MV-4-11 (cell line): ENCODE measurements at places on chromosomes 12 and 14.

DNA sequence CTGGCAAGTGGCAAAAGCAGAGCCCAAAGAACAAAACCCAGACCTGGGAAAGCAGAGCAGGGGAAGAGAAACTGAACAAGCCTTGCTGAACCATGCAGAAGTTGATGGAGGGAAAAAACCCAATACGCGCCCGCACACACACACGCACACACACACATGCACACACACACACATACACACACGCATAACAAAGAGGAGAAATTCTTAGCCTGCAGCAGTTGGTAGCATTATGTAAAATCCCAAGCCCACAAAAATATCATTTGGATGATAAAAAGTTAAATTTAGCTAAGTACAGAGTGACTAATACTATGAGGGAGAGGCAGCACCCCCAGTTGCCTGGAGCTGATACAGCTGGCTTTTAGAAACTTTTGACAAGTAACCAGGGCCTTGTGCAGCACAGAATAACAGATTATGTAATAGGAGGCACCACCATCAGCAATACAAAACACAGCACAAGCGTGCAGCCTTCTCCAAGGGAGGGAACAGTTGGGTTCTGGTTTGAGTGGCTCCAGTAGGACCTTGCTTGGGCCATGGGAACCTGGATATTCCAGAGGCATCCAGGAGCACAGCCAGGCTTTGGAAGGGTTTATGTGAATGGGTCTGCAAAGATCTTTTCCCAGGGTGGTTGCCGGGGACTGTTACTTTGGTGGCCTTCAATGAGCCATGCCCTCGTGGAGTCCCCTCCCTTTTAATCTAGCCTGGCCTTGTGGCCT is 35.3 kb downstream of the PITPNM2 start:
- peak; percentile 85 for DNase-seq

DNA sequence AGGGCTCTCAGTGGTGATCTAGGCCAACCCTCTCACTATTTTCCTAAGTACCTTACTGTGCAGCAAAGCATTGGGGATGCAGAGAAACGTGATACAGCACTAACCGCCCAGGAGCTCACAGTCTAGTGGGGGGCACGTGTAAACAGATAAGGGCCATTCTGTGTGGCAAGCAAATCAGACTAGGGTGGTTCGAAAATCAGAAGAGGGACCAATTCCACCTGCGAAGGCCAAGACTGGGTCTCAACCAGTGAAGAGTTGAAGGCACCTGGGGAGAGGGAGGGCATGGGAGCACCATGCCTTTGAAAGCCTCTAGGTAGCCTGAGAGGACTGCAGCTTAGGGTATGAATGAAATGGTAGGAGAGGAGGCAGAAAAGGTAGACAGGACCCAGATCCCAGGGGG is 2.2 kb downstream of the PITPNM2 start:
- no peak for DNase-seq

- no peak for DNase-seq
These were observed 68.7 kb downstream of the SLC35F4 start for GRCh38 chr14:57797160-57797559.

GRCh38 chr12:48067250-48067938 is 38.5 kb downstream of the SENP1 start:
- no peak for DNase-seq

GRCh38 chr12:127459687-127460086 is 807.3 kb upstream of the TMEM132C start:
- no peak for DNase-seq

- DNase-seq, result peak; percentile 98
These were observed 4.2 kb downstream of the PLEKHG3 start for GRCh38 chr14:64708148-64709004.

GRCh38 chr12:105212438-105212837 is 23.5 kb downstream of the APPL2 start:
- DNase-seq, result no peak

DNA sequence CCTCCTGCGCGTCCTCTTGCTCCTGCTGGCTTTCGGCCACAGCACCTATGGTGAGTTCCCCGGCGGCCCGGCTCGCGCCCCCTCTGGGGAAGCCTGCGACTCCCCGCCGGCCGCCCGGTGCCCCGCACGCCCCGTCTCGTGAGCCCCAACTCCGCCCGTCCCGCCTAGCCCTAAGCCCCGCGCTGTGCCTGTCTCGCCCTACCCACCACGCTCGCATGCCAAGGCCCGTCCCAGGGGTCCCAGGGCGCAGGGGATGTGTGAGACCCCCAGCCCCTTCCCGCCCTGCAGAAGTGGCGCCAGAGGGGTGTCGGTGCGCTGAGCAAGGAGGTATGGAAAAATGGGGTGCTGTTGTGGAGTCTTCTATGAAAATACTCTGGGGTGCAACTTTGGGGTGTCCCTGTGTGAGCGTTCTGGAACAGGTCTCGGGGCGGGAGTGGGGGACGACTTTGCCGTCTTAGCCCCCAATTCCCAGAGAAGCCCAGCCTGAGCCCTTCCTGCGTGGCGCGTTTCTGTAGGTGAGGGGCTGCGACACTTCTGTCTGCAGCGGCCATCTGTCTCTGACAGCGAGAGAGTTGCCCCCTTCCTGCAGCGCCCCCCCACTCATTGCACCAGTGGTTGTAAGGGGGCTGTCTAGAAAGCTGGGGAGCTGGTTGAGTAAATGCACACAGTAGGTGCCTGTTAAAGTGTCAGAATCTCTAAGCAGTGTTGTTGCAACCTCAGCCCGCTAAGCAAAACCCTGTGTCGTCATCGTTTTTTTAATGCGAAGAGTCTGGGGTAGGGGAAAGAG is 587 bp downstream of the DLK1 start:
- no peak for DNase-seq

DNA sequence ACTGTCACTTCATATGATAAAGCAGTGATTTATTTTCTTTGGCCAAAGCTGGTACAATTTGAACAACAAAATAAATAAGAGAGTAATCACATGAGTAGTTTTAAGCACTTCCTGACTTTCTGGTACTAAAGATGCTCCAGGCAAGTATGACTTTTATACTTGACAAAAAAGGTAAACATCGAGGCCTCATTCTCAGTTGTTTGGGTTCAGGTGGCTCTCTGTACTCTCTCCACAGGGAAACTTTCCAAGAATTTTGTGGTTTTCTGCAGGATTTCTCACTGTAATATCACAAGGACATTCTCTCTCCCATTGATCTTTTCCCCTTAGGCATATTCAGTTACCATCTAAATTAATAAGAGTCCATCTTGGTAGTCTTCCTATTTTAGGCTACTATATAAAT is 26.6 kb upstream of the KCNC2 start:
- no peak for DNase-seq

GRCh38 chr12:82329508-82329907 is 28.7 kb downstream of the CCDC59 start:
- DNase-seq, result no peak

DNA sequence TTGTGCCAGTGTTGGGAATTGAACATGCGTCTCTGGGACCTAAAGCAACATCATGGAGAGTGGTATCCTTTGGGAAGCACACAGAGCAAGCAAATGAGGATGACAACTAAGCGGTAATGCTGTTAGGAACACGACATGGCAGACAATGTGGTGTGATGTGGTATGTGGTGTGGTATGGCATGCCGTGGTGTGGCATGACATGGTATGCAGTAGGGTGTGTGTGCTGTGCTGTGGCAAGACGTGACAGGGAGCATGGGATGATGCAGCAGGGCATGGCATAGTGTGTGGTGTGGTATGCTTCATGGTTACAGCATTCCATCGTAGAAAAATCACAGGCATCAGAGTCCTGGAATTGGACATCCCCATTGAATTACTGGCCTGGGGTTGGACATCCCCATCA is 108.7 kb downstream of the RTN1 start:
- DNase-seq, result no peak

GRCh38 chr14:57461777-57462320 is 31.8 kb downstream of the CCDC198 start:
- no peak for DNase-seq

DNA sequence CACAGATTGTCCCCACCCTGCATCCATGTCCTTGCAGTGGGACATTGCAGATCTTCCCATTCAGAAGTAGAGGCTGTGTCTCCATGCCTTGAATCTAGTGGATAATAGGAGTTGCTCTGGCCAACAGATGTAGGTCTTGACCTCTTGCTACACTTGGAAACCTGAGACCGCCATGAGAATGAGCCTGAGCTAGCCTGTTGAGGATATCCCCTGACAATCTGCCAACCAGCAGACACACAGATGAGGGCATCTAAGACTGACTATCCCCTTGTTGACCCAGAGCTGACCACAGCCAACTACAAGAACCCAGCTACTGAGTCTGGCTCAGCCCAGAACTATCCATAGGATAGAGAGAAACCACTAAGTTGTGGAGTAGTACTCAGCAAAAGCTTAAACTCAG is 161.1 kb upstream of the NOS1 start:
- DNase-seq, result no peak

DNA sequence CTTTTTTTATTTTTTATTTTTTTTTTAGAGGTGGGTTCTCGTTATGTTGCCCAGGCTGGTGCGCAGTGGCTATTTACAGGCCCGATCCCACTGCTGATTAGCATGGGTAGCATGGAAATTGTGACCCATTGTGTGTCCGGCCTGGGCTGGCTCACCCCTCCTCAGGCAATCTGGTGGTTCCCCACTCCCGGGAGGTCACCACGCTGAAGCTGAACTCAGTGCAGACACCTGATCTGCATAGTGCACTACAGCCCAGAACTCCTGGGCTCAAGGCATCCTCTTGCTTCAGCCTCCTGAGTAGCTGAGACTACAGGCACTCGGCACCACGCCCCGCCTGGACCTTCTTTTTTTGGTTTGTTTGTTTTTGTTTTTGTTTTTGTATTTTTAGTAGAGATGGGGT is 5.5 kb upstream of the CD4 start:
- DNase-seq, result no peak

DNA sequence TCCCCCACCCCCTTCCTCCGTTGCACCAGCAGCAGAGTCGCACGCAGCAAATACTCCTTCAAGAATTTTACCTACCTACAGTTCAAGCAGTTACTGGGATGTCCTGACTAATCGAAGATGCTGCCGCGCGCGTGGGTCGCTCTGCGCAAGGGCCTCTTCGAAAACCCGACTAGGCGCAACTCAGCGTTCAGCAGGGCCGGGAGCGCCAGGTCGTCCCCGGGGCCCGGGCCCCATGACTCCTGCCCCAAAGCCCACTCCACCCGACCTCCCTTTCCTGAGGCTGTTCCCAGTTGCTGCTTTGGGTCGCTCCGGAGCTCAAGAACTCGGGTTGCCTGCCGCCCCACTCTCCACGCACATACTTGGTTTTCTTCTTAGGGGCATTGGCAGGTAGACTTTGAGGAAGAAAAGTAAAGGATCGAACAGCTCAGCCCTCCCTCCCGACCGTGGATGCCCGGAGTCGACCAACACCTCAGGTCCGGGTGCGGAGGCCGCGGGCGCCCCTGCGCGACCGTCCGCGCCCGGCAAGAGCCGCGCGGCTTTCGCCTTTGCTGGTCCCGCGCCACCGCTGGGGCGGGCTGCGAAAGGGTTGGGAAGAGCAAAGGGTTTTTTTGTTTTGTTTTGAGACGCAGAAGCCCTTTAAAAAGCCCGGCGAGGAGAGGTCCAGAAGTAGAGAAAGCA is 1.9 kb downstream of the BMP4 start:
- no peak for DNase-seq

DNA sequence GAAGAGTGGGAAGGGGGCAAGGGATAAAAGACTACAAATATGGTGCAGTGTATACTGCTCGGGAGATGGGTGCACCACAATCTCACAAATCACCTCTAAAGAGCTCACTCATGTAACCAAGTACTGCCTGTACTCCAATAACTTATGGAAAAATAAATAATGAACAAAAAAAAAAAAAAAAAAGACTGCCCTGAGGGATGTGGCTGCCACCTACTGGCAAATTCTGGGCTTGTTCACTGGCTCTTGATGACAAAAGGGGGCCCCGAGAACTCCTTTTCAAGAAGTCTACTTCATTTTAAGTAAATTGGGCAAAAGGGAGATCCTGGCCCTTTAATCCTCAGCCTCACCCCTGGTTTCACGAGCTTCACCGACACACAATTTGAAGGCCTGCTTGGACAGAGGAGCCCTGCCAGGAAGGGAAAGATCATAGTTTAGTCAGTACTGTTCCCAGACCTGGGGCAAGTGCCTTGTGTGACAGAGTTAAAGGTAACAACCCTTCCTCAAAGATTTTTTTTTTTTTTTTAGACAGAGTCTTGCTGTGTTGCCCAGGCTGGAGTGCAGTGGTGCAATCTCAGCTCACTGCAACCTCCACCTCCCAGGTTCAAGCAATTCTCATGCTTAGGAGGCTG is 26.1 kb upstream of the STAC3 start:
- no peak for DNase-seq

GRCh38 chr14:102629011-102629444 is 36.6 kb downstream of the RCOR1 start:
- peak; percentile 55 for DNase-seq

- DNase-seq, result no peak
These were observed 1.6 kb downstream of the SCARB1 start for GRCh38 chr12:124861898-124862676.

DNA sequence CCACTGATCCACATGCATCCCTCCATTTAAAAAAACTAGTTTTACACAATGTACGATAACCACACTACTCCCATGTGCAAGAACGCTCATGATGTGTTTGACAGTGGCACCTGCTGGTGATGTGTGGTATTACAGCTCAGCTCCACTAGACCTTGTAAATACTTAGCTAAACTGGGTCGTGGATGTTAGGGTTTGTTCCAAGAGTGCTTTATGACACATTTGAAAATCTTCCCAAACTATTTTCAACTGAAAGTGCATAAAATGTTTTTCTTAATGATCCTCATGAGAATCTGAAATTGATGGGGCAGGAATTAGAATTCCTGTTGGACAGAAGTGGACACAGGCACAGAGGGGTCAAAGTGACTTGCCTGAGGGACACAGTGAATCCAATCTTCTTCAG is 99.2 kb downstream of the SCARB1 start:
- DNase-seq, result peak; percentile 72

GRCh38 chr12:52308806-52309425 is 12.3 kb downstream of the KRT83 start:
- DNase-seq, result no peak

DNA sequence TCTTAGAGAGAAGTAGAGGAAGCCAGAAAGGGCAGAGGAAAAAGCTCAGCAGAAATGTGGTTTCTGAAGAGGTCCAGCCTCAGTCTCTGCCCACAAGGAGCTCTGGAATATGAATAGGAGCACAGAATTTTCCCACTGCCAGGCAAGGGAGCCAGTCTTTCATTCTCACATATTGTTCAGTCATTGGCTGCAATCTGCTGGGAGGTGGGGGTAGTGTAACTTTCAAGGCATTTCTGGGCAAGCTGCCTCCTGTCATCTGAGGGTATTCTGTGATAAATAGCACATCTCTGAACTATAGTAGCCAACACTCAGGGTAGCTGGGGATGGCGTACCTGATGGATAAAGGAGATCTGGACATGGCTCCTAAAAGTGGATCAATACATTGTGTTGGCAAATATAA is 127.2 kb downstream of the LRRK2 start:
- no peak for DNase-seq

DNA sequence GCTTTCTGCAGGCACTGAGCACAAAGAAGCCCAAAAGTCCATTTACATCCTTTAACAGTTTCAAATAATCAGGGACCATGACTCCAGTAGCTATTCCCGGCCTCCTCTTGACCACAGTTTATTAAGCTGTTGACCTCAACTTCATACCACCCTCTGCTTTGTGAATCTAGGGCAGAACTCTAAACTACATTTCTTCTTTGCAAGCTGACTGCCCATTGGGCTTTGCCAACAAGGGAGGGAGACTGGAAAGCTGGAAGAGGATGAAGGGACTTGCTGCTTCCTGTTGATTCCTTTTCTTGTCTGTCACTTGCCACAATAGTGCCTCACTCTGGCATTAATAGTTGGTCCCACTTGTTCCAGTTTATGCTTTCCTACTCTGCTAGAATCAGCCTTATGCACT is 2.7 kb downstream of the CGRRF1 start:
- DNase-seq, result no peak
